ENCODE measurements at places on chromosomes 2 and 18.

DNA sequence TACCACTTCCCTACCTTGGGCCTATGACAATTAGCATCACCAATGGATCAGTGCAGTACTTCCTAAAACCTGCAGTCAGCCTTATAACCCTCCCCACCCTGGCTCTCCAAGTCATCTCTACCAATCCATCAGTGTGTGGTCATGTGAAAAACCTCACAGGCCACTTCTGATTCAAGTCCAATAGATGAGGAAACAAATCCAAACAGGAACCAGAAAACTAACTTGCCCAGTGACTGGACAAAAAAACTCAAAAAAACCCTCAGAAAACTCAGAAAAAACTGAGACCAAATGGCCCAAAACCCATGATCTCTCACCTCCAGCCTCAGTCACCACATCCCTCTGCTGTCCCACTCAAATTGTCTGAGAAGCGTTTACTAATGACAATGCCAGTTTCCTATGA is 43.3 kb downstream of the TGFA start:
- DNase-seq: no peak

DNA sequence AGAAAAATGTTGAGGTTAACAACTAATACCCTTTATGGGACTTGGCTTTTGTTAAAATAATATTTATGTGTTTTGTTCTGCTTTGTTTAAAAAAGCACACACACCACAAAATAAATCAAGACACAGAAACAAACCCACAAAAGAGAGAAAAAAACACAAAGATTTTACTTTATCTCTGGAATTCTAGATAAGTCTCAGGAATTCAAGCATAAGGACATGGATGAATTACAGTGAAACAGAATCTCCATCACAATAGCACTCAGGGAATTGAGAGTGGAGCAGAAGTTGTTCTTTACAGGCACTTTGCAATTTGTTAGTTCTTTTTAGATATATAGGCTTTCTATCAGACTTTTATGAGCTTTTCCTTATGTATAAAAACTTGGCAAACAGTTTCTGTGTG is 360.9 kb upstream of the ZC3H15 start:
- no peak for DNase-seq

- DNase-seq: no peak
These were observed 641.4 kb downstream of the BCL11A start for GRCh38 chr2:59912042-59912441.

DNA sequence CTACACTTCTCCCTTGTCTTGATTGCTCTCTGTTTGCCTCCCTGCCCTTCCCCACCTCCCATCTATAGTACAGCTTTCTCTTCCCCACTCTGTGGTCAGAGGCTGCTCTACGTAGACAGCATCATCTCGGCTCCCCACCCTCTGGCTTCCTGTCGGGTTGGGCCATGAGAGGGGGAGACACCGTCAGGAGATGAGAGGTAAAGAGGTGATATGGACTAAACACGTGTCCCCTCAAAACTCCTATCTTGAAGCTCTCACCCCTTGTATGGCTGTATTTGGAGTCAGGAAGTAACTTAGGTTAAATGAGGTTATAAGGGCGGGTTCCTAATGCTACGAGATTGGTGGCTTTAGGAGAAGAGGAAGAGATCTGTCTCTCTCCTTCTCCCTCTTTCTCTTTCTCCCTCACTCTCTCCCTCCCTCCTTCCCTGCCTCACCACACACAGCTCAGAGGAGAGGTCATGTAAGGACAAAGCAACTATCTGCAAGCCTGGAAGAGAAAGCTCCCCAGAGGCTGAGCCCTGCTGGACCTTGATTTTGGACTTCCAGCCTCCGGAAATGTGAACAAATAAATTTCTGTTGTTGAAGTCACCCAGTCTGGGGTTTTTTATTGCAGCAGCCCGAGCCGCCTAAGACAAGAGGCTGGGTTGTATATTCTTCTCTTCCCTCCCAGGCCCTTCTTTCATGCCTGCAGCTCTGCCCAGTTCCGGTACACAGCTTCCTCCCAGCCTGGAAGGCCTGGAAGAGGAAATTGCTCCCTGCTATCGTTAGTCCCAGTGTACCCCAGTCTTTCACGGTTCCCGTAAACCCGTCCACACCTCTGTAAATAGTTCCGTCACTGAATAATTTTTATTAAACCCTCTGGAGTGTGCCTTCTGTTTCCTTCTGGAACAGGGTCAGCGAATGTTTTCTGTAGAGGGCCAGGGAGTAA is 138.0 kb downstream of the AKAIN1 start:
- DNase-seq: peak; percentile 64

DNA sequence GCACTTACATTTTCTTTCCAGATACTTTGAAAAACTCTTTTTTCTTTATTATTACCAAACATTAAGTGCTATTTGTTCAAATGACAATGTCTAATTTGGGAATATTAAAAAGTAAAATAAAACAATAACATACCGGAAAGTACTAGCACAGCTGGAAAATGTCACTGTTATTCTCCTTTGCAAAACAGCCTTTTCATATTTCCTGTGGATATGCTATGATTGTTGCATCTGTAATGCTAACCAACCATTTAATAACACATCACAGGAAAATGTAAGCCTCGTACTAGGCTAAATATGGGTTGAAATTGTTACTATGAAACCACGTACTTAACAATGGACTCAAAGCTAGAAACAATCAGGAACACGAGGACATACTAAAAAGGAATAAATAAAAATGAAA is 298.1 kb downstream of the CBLN2 start:
- DNase-seq: no peak

- no peak for DNase-seq
These were observed 238.2 kb upstream of the AGAP1 start for GRCh38 chr2:235255693-235256092.

All from activated effector memory CD4-positive, alpha-beta T cell treated with anti-CD3 and anti-CD28 coated beads, Interleukin-2, amount 50 U/mL, for 16 hours (primary cell).